ENCODE measurements at places on chromosomes 13 and 19. TPM values are rescaled to one million over a fixed set of nuclear protein-coding genes. Genes with fewer than 3 reads are reported as not detected.

DNA sequence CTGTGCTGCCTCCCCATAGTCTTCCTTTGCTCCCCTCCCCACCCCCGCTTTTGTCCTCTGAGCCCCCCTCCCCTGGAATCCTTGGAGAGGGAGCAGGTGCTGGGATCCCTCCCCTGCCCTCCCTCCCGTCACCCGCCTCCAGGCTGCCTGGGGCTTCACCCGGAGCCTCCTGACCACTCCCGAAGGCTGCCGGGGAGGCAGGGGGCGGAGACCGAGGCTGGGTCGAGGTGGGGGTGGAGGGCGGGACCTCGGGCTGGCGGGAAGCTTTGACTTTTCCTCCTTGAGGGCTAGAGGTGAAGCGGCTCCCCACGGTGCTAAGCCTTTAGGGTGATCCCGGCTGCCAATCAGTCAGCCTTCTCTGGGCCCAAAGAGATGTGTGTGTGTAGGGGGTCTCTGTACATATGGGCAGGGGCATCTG is 1.5 kb downstream of the KMT5C start:
- peak; percentile 41 for DNase-seq

DNA sequence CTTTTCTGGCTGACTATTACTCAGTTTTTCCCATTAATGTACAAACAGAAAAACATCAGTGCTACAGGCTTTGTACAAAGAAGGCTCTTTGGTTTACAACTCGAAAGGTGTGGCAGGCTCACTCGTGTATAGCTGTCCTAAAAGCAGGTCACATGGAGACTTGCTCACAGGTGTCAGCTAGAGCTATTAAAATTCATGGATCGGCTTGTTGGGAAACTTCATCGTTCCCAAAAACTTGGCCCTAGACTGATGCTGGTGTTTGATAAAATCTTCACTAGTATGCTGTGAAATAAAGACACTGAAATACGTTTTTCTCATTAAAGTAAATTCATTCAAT is 64.9 kb downstream of the MBNL2 start:
- DNase-seq: no peak

DNA sequence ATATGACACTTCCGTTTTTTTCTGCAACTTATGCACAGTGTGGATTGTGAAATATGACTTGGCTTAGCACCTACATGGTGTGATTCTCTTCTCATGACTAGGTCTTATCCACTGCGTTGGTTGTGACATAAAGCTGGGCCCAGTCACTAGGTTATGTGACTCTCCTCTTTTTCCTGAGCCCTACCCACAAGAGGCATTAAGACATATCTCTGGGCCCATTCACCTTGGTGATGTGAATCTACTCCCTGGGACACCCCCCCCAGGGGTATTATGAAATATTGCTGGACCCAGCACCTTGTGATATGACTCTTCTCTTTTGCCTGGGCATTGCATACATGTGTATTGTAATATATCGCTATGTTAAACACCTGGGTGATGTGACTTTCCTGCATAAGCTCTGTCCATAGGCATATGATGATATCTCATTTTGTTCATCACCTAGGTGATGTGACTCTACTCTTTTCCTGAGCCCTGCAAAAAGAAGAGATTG is 85.8 kb upstream of the ZNF43 start:
- no peak for DNase-seq

DNA sequence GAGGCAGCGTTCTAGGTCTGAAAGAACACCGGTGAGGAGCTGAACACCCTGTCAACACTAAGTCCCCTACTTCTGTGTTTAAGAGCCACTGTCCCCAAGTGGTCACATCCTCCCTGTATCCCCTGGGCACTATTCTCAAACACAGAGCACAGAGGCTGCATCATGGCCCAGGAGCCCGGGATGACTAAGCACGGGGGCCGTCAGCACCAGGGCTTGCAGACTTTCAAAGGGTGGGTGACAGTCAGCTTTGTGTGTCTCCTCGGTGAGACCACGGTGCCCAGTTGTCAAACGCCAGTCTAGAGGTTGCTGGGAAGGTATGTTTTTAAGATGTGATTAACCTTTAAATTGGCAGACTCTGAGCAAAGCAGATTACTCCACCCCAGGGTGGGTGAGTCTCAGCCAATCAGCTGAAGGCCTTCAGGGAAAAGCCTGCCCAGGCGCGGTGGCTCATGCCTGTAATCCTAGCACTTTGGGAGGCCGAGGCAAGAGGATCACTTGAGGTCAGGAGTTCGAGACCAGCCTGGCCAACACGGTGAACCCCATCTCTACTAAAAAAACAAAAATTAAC is 8.0 kb downstream of the MAP2K2 start:
- no peak for DNase-seq

DNA sequence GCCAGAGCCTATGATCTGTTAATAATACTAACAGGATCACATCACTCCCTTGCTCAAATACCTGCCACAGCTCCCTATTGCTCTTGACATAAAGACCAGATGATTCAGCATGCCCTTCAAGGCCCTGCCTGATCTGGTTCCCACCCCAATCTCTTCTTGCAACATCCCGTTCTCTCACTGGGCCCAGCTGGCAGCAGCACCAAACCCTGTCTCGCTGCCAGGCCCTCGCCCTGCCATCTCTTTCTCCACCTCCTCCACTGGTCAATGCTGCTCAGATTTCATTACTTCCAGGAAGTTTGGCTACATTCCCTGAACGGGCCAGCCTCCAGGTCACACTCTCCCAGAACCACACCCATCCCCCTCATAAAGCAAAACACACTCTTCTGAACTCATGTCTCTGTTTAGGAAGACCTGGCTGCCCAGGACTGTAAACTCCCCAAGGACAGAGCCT is 8.6 kb upstream of the BCAT2 start:
- peak; percentile 77 for DNase-seq

- no peak for DNase-seq
Observed at GRCh38 chr19:52227196-52227940, 37.5 kb downstream of the PPP2R1A start.

DNA sequence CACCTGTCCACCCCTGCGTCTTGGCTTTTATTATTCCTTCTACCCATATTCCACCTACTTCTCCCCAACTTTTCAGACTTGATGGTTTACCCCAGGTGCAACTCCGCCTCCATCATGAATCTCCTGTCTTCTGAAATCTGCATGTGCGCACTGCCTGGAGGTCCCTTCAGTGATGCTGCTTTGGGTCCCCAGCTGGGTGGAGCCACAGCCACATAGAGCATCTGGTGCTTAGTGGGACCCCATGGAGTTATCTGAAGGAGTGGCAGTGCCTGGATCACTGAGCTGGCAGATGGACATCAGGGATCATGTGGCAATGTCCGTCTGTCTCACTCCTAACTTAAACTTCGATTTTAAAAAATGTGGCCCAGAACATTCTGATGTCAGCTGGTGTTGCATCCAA is 13.5 kb downstream of the ZNF536 start:
- DNase-seq: no peak

DNA sequence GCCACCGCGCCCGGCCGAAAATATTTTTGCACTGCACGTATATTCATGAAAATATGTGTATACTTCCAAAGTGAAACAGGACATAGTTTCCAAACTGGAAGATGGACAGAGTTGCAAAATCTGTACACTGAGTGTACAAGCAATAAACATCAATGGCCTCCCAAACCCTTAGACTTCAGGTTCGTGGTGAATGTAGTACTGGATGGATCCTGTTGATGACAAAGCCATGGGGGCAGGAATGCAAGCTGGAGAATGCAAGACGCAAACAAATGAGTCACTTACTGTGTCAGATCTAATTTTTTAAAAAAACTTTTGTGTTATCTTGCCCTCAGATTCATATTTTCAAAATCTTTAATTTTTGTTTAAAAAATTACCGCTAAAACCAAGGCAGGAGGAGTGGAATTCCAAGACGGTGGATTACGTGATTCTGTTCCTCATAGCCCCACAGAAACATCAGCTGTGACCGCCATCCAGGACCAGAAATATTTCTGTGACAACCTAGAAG is 12.7 kb upstream of the LILRA2 start:
- DNase-seq: no peak

- DNase-seq: no peak
Observed at GRCh38 chr13:108270442-108270841, 924 bp downstream of the TNFSF13B start.

GRCh38 chr13:37349916-37350315 is 244.5 kb upstream of the CSNK1A1L start:
- no peak for DNase-seq

GRCh38 chr19:13723206-13723605 is 41.1 kb upstream of the MRI1 start:
- no peak for DNase-seq

DNA sequence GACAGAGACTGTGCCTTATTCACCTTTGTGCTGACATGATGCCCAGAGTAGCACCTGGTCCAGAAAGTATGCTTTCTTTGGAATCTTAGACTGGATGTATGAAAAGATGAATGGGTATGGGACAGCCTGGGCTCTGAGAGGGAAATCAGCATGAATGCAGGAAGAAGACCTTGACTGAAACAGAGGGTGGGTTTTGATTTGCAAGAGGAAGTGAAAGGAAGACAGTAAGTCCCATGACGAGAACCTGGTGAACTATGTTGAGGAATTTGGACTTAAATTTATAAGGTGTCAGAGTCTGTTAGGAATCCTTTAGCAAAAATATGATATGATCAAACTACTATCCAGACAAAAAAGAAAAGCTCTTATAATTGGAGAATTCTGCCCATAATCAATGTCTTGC is 301.9 kb downstream of the SPRY2 start:
- no peak for DNase-seq

- DNase-seq: no peak
Observed at GRCh38 chr13:80862456-80862855, 521.5 kb upstream of the SPRY2 start.

DNA sequence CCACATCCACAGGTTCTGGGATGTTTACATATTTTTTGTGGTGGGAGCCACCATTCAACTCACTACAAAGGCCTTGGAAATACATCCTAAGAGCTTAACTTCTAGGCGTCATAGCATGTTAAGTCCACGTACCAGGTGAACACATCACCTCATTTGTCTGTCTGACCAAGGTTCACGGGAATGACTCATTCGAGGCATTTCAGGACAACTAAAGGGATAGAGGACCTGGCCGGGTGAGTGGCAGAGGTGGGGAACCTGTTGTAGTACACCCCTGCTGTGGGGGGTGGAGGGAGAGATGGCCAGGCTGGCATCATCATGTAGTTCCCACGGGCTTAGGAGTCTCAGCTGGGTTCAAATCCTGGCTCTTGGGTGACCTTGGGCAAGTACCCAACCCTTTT is 51.5 kb downstream of the BICRA start:
- DNase-seq: no peak

GRCh38 chr13:72651144-72651543 is 76.3 kb downstream of the MZT1 start:
- no peak for DNase-seq

GRCh38 chr19:15401397-15401710 is 17.4 kb downstream of the AKAP8L start:
- DNase-seq: no peak

DNA sequence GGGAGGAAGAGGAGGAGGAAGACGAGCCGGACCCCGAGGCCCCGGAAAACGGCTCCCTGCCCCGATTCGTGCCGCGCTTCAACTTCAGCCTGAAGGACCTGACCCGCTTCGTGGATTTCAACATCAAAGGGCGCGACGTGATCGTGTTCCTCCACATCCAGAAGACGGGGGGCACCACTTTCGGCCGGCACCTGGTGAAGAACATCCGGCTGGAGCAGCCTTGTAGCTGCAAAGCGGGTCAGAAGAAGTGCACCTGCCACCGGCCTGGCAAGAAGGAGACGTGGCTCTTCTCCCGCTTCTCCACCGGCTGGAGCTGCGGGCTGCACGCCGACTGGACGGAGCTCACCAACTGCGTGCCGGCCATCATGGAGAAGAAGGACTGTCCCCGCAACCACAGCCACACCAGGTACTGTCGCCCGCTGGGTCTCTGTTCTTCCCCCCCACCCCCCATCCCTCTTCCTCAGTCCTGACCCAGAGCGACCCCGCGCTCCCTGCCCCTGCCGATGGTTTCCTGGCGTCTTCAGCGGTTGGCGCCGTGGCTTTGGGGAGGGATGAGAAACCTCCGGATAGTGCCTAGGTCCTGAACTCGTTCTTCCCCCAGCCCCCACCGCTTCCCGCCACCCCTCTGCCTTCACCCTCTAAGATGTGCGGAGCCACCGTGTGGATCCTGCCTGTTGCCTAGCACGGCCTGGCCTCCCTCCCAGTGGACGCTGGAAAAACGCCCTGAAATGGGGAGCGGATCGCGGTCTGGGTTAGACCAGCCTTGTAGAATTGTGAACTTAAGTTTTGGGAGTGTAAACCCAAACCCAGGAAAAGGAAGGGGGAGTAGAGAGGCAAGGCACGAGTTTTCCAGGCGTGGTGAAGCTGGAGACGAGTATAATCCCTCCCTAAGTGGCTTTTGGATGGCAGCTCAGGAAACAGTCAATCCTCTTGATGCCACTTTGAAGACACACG is 1.5 kb downstream of the HS6ST3 start:
- DNase-seq: no peak

GRCh38 chr13:43797159-43797558 is 10.4 kb upstream of the ENOX1 start:
- DNase-seq: no peak

GRCh38 chr19:38715555-38715954 is 28.7 kb downstream of the CAPN12 start:
- no peak for DNase-seq

- DNase-seq: no peak
Observed at GRCh38 chr13:63110466-63110865, 1694.8 kb upstream of the PCDH20 start.

DNA sequence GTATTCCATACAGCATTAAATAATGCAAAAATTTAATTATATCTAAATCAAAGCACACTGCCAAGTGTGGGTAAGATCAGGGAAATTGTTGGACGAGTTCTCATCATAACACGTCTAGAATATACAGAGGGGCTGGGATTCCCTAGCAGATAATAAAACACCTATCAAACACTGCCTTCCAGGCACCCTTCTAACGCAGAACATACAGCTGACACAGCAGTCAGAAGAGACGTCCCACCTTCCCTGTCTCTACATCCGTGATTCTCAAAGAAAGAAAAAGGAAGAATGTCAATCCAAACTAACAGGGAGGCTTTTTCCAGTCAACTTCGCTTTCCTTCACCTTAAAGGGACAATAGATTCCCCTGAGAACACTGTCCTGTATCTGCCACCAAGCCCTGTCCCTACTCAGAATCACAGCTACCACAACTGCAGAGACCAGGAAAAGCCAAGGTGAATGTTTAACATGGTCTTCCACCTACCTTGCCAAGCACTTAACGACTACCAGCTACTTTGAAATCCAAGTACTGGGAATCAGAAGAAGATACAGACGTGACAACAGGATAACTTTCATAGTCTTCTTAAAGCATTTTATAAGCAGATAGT is 38.5 kb downstream of the TBC1D4 start:
- DNase-seq: no peak

Gene ATP8A2
- total RNA-seq: not detected

Gene KIR2DL4
- total RNA-seq: not detected

Gene HOMER3
- total RNA-seq: 69.3 TPM

Gene FSD1
- total RNA-seq: 12.0 TPM

Gene CEACAM21
- not detected for total RNA-seq

Gene ZNF527
- total RNA-seq: 3.0 TPM

Gene SIGLEC9
- total RNA-seq: not detected

Gene C1QTNF9B
- not detected for total RNA-seq

Gene ZNF333
- total RNA-seq: 8.3 TPM

Gene KLK2
- not detected for total RNA-seq

Gene ZNF772
- total RNA-seq: 2.7 TPM

Gene SIGLECL1
- not detected for total RNA-seq

Gene ZFP28
- 5.2 TPM for total RNA-seq

Gene MBD3L3
- total RNA-seq: not detected

Gene SIAH3
- total RNA-seq: not detected

Gene AXL
- 468 TPM for total RNA-seq

Gene TEX101
- not detected for total RNA-seq

Gene SSC5D
- 47.8 TPM for total RNA-seq

All from HFFc6 (cell line).